Pulmonary artery endothelial cell (primary cell): ENCODE measurements at places on chromosomes 3 and 15.

DNA sequence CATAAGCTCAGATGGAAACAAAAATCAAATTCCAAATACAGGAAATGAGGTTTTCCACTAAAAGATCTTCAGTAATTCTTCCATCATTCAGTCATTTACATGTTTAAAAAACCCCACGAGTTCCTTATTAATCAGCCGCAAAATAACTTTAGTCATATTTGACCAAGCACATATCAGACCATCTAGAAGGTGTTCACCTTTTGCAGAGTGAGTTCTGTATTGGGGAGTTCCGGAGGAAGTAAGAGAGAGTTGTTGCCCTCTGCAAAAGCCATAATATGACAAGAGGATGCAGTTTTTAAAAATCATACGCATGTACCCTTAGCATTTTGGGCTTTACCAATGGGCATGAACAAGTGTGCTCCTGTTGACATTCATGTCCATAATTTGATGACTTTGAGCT is 61.6 kb downstream of the CCR1 start:
- DNase-seq: no peak

- no peak for DNase-seq
Measured at GRCh38 chr3:20622304-20622703, 436.3 kb upstream of the SGO1 start.

DNA sequence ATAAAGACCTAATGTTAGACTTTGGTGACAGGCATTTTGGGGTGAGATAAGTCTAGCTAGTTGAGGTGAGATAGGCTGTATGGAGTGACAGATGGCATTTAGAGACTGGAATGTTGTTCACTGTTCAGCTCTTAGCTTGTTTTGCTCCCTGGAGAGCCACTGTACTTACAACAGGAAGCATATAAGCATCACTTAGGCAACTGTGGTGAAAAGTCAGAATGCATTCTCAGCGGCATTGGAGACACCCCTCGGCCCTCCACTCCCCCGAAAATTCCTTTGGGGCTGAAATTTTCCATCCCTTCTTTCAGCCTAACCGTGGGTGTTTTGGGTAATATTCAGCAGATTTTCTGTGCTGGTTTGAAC is 73.4 kb downstream of the SLCO3A1 start:
- DNase-seq: no peak

- DNase-seq: no peak
Measured at GRCh38 chr15:32830241-32830640, 112.4 kb downstream of the GREM1 start.

DNA sequence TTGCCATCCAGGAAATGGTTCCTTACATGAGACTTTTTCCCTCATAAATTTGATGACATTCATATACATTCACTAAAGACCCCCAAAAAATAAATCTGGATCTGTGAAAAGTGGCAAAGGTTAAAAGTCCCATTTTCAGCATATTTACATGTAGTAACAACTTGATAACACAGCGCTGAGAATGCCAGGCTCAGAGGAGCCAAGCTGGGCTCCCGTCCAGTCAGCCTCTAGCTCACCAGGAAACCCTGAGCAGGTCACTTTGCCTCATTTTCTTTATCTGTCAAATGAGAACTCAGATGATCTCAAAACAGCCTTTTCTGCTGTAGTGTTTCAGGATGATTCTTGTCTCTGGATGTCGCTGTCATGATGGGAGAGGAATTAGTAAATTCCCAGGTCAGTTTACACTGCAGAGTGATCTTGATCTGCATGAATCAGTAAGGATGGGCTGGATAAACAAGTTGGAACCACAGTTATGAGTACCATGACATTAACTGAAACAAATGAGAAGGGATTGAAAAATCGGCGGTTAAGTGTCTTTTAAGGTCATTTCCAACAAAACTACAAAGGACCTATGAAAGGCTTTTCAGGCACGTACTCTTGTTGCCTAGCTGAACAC is 82.8 kb downstream of the PPARG start:
- no peak for DNase-seq

DNA sequence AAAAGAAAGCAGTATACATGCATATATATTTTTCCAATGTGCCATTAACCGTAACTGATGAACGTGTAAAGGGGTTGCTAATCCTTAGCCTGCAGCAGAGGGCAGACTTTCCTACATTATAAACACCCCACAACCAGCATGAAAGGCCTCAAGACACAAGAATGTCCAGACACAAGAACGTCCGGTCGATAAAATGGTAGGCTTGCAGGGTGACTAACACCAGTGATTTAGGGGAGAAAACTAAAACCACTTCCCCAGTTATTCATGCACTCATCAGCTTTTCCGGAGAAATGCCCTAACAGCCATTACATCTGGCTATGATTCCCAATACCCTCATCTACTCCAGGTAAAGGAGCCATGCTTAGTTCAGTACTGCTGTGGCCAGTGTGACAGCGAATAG is 57.4 kb downstream of the LRTM1 start:
- no peak for DNase-seq

- no peak for DNase-seq
Measured at GRCh38 chr3:34284959-34285826, 486.8 kb downstream of the PDCD6IP start.
